CD4-positive, alpha-beta T cell treated with Interleukin-15 for 1 hour (primary cell): ENCODE measurements at places on chromosomes 7 and 10.

- no peak for DNase-seq
Observed at GRCh38 chr7:155188821-155189581, 108.7 kb upstream of the INSIG1 start.

DNA sequence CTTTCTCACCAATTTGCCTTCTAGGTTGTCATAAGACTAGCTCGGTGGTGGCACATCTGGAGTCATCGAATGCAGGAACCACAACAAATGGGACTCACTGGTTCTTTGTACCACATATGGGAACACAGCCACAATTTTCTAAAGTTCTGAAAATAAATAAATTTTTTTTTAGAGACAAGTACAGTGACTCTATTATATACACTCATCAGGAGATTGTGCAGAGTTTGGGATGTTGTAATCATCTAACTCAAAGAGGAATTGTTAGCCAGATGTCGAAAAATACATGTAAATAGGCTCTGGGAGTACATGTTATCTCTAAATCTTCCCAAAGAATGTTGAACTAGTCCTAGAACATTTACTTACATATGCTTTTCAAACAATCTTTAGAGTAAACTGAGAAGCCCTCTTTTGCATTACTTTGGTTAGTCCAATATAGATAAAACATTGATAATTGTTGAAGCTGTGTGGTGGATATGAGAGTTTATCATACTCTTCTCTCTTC lies 19.6 kb upstream of the SEPTIN7 start:
- no peak for DNase-seq

DNA sequence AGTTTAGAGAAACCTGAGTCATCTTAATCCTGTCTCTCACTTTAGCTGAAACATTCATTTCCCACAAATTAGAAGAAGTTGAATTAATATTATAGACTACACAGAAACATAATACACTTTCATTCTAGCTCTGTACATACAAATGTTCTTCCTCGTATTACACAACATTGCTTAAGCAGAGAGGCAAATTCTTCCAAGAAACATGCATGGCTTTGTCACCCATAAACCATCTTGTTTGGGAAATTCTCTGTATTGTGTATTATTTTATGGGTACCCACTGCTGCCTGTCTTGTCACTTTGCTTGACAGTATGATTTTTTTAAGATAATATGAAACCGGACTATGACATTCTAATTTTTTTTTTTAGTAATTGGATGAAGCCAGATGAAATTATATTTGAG lies 104.0 kb downstream of the SRI start:
- no peak for DNase-seq

- DNase-seq = peak; percentile 91
Observed at GRCh38 chr7:141737836-141738591, at the start of gene SSBP1. TSS of gene SSBP1 (plus strand) at chr7:141738358. CDS start at chr7:141739167, 809 bp downstream.
